ENCODE measurements at places on chromosomes 6 and 20. TPM values are rescaled to one million over a fixed set of nuclear protein-coding genes. Genes with fewer than 3 reads are reported as not detected.

GRCh38 chr6:74137911-74138310 is 441.9 kb downstream of the CD109 start:
- no peaks in the 10 kb centered on the region for H3K36me3 ChIP-seq
- no peak overlapping the region for H3K27ac ChIP-seq
- DNase-seq: peak; percentile 61
- H3K27me3 ChIP-seq: no peaks in the 10 kb centered on the region

Gene BTNL2
- total RNA-seq: not detected

DNA sequence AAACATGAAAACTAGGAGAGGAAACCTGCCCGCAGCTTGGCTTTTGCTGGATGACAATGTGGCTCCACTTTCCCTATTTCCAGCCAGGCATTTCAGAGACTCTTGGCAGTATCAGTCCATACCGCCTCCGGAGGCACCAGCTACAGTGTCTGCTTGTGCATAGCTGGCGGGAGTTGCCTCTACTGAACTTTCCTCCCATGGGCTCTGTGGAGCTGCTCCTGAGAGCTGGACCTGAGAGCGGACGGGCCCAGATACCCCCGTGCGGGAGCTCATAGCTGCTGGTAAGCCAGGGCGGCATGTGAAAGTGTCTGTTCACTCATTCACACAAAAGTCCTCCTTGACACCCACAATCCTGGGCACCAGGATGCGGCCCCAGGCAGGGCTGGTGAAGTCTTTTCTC is 130.3 kb upstream of the PMEPA1 start:
- H3K4me3 ChIP-seq: no peak overlapping the region
- no peaks in the 10 kb centered on the region for H3K4me1 ChIP-seq
- no peak overlapping the region for H3K27ac ChIP-seq
- DNase-seq: no peak
- H3K27me3 ChIP-seq: peaks cover 23% of the 10 kb centered on the region

DNA sequence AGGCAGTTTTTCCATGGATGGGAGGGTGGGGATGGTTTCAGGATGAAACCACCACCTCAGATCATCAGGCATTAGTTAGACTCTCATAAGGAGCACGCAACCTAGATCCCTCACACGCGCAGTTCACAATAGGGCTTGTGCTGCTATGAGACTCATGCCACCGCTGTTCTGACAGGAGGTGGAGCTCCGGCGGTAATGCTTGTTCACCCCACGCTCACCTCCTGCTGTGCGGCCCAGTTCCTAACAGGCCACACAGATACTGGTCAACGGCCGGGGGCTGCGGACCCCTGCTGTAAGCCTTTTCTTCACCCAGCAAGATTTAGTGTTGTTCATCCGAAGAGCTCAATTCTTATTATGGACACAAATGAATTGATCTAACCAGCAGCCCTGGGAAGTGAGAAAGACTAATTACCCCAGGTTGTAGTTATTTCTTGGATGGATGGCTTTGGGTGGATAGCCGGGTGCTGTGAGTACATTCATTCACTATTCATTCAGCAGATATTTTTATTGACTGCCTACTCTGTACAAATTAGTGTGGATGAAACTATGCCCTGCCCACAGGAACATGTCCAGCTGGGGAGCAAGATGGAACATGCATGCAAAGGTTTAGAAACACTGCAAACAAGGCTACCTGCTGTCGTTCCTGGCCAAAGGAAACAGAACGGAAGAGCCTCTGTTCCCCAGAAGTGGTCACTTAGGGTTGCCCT is 57.2 kb downstream of the RIOK1 start:
- H3K27me3 ChIP-seq: no peaks in the 10 kb centered on the region
- no peak for DNase-seq
- H3K4me3 ChIP-seq: no peak overlapping the region
- H3K27ac ChIP-seq: no peak overlapping the region
- H3K4me1 ChIP-seq: no peaks in the 10 kb centered on the region
- H3K36me3 ChIP-seq: no peaks in the 10 kb centered on the region

GRCh38 chr6:147136057-147136456 is 68.2 kb upstream of the STXBP5 start:
- no peaks in the 10 kb centered on the region for H3K36me3 ChIP-seq
- no peak overlapping the region for H3K4me3 ChIP-seq
- no peak overlapping the region for H3K27ac ChIP-seq
- no peak for DNase-seq
- H3K4me1 ChIP-seq: no peaks in the 10 kb centered on the region
- no peaks in the 10 kb centered on the region for H3K27me3 ChIP-seq

Gene NNAT
- total RNA-seq: not detected

DNA sequence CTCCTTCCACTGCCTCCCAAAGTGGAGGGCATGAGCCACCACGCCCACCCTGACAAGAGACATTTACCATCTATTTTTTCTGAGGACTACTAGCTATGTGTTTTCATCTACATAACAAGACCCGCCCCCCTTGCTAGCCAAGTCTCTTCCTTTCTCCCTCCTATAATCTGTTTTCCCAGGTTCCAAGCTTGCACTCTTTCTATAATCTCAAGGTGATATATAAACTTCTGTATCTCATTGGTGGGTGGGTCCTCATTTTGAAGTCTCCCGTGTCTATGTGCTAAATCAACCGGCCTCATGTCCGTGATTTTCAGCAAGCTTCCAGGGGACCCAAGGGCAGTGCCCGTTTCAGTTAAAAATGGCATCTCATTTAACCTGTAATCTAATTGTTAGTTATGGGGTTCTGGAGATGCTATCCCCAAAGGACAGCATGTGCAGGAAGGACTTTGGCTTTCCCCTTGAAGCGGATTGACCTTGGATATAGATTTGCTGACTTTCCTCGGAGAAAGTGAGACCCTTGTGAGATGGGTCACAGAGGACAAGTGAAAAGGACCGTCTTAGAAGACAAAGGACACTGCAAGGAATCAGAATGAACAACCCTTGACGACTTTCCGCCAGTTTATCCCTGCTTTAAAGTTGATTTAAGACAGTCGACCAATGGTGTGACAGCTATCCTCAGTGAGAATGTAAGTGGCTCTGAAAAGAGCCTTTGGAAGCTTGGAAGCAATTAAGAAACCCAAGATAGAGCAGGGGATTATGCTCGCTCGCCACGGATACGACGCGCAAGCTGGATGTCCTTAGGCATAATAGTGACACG is 22.4 kb downstream of the OR2B2 start:
- H3K27ac ChIP-seq: peak overlapping the region; percentile 98
- no peaks in the 10 kb centered on the region for H3K27me3 ChIP-seq
- H3K36me3 ChIP-seq: no peaks in the 10 kb centered on the region
- H3K4me1 ChIP-seq: peaks cover 20% of the 10 kb centered on the region

- no peak for DNase-seq
- no peak overlapping the region for H3K4me3 ChIP-seq
- H3K4me1 ChIP-seq: no peaks in the 10 kb centered on the region
Observed at GRCh38 chr20:23881371-23881770, 1.8 kb upstream of the CST5 start.

Gene RAD21L1
- total RNA-seq: 0.17 TPM

DNA sequence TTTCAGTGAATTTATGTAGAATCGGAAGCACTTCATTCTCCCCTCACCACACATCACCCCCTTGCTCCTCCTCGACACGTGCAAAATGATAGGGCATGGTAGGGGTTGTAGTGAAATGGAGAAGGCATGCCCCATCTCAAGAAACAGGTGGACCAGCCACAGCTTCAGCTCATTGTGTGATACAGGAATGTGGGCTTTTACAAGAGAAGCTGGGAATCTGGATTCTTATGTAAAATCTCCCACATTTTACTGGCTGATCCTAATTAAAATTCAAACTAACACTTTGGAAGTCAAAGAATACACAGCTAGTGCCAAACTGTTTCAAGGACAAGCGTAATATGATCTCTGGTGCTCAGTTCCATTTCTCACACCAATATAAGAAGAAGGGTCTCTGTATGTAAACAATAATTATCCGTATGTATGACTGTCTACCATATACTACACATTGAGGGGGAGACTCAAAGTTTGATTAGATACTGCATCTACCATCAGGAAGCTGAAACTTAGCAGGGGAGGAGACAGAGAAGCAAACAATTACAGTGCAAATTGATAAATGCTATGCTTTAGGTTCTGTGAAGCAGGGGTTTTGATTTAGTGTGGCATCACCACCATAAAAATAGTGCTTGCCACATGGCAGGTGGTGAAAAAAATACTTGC is 24.3 kb upstream of the KIAA0408 start:
- no peaks in the 10 kb centered on the region for H3K27me3 ChIP-seq
- peaks cover 10% of the 10 kb centered on the region for H3K4me1 ChIP-seq
- no peaks in the 10 kb centered on the region for H3K36me3 ChIP-seq
- no peak for DNase-seq
- H3K27ac ChIP-seq: no peak overlapping the region
- no peak overlapping the region for H3K4me3 ChIP-seq

DNA sequence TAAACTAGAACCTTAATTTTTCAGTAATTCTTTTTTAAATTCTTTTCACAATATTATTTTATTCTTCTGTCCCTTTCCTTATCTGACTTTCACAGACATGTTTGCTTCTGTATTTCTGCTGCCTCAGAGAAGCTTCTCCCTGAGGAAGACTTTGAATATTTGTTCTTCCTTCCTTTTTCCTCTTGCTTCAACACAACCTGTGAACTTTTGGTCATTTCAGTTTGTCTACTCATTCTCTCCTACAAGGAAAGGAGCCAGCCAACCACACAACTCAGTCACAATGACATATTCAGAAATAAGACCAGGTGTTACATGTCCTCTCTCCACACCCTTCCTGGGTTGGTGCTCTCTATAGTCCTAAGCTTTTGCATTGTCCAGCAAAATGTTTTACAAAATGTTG is 310.4 kb downstream of the TFAP2B start:
- H3K27ac ChIP-seq: no peak overlapping the region
- H3K4me3 ChIP-seq: no peak overlapping the region
- DNase-seq: no peak
- no peaks in the 10 kb centered on the region for H3K36me3 ChIP-seq

Gene TRMT11
- 41.8 TPM for total RNA-seq

DNA sequence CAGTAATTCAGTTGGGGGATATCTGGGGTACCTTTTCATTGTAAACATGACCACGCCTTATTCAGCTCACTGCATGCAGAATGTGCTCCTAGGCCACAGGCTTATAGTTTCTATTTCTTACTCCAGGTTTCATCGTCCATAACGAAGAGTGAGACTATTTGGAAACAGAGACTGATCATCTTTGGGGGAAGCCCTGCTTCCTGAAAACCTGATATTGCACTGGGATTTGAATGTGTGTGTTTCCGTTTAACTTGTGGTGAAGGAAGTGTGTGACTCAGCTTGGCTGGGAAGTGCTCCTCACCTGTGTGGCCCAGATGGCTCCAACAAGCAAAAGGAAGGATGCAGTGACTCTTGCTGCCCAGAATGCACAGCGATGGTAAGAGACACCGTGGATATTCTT is 19.6 kb upstream of the LTV1 start:
- no peak for DNase-seq
- H3K27ac ChIP-seq: no peak overlapping the region
- 0 out of 2 replicates have a peak, but pooled peaks cover 4% of the 10 kb centered on the region for H3K4me1 ChIP-seq
- no peak overlapping the region for H3K4me3 ChIP-seq
- no peaks in the 10 kb centered on the region for H3K27me3 ChIP-seq

GRCh38 chr6:110629153-110629552 is 152.7 kb upstream of the SLC22A16 start:
- H3K27me3 ChIP-seq: no peaks in the 10 kb centered on the region
- H3K36me3 ChIP-seq: no peaks in the 10 kb centered on the region
- H3K27ac ChIP-seq: no peak overlapping the region
- no peaks in the 10 kb centered on the region for H3K4me1 ChIP-seq

Gene CCN6
- not detected for total RNA-seq

- H3K36me3 ChIP-seq: no peaks in the 10 kb centered on the region
- no peaks in the 10 kb centered on the region for H3K27me3 ChIP-seq
- H3K4me1 ChIP-seq: peaks cover 72% of the 10 kb centered on the region
- no peak overlapping the region for H3K27ac ChIP-seq
- no peak for DNase-seq
- H3K4me3 ChIP-seq: no peak overlapping the region
Observed at GRCh38 chr6:7155871-7156579, 48.3 kb downstream of the RREB1 start.

GRCh38 chr20:31785089-31785488 is 34.1 kb upstream of the MYLK2 start:
- H3K27me3 ChIP-seq: no peaks in the 10 kb centered on the region
- H3K36me3 ChIP-seq: peaks cover 59% of the 10 kb centered on the region
- no peak overlapping the region for H3K27ac ChIP-seq
- no peaks in the 10 kb centered on the region for H3K4me1 ChIP-seq
- H3K4me3 ChIP-seq: no peak overlapping the region

DNA sequence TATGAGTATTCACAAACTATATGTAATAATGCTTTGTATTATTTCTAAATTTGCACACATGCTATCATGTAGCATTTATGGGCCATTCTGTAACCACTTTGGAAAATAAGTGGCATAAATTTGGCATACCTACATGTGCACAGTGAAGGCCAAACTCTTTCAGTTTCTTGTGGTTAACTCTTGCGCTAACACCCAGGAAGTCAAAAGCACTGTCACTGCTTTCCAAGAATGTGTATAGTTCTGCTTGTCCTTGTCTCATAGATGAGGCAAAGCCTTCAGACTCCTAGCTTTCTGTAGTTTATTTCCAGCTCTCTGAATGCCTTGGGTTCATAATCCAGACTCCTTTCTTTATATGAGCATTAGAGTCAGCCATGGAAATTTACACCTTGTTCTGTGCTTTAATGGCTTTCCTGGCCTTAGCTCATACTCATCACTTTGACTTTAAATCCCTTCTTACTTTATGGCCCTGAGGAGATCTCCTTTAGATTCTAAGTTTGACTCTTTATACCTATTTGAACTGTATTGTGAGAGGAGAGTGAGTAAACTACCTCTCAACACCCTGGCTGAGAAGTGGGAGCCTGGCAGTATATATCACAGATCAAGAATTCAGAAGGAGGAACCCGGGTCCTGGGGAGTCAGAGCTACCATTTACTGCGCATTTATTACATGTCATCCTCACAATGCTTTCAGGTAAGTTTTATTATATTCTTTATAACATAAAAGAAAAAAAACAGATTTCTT is 949 bp upstream of the SLC17A3 start:
- no peaks in the 10 kb centered on the region for H3K27me3 ChIP-seq
- no peaks in the 10 kb centered on the region for H3K36me3 ChIP-seq

Gene EYA4
- not detected for total RNA-seq

GRCh38 chr6:80437801-80438200 is 331.3 kb downstream of the BCKDHB start:
- H3K36me3 ChIP-seq: no peaks in the 10 kb centered on the region
- no peak overlapping the region for H3K27ac ChIP-seq
- H3K4me3 ChIP-seq: no peak overlapping the region
- no peaks in the 10 kb centered on the region for H3K27me3 ChIP-seq
- DNase-seq: no peak

DNA sequence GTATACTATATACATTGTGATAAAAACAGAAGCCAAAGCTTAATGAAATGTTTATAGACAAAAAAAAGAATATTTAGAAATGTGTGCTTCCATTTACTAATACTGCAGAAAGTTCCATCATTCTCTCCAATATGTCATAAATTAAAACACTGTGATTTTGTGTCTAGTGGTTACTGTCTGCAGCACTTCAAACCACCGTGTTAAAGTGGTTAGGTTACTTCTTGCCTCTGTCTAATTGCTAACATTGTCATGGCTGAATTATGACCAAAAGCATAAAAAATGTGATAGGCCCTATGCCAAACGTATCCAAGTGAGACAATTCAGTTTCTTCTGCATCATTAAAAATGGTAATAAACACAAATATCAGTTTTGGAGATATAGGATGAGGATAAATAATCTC is 52.7 kb upstream of the CST5 start:
- H3K27me3 ChIP-seq: 0 out of 2 replicates have a peak, but pooled peaks cover 6% of the 10 kb centered on the region
- no peaks in the 10 kb centered on the region for H3K36me3 ChIP-seq
- no peak for DNase-seq
- no peak overlapping the region for H3K27ac ChIP-seq
- H3K4me1 ChIP-seq: no peaks in the 10 kb centered on the region
- no peak overlapping the region for H3K4me3 ChIP-seq

Gene NKAIN4
- total RNA-seq: not detected

Data from HCT116 (cell line).